ENCODE measurements at places on chromosomes 7 and 10. TPM values are rescaled to one million over a fixed set of nuclear protein-coding genes. Genes with fewer than 3 reads are reported as not detected.

Gene PAX4
- not detected for total RNA-seq

Gene TEX47
- not detected for total RNA-seq

Gene MBL2
- total RNA-seq = 0.46 TPM

Gene PRSS2
- total RNA-seq = 9.3 TPM

Gene CCM2
- 28.2 TPM for total RNA-seq

Gene NRCAM
- 85.7 TPM for total RNA-seq

Gene NKX1-2
- total RNA-seq = 2.0 TPM

Gene SFRP5
- total RNA-seq = 1.1 TPM

Gene SYT15B
- 0.11 TPM for total RNA-seq

Gene FBXL13
- 0.43 TPM for total RNA-seq

Gene PRKCQ
- total RNA-seq = 1.5 TPM

Gene ASB10
- not detected for total RNA-seq

Gene GJD4
- not detected for total RNA-seq

Gene TBXAS1
- total RNA-seq = 1.6 TPM

Gene PRKAR2B
- total RNA-seq = 0.07 TPM

Gene CPA5
- not detected for total RNA-seq

Gene DNAJC30
- 15.9 TPM for total RNA-seq

Gene TRA2A
- 132 TPM for total RNA-seq

Gene NEUROG3
- not detected for total RNA-seq

Gene CALCR
- total RNA-seq = not detected

Gene PRXL2A
- total RNA-seq = 88.6 TPM

Gene DPP6
- not detected for total RNA-seq

Gene CYP26C1
- 0.09 TPM for total RNA-seq

Gene BHLHA15
- 3.4 TPM for total RNA-seq

Gene PLXDC2
- 0.54 TPM for total RNA-seq

Gene PHYH
- 49.6 TPM for total RNA-seq

Gene HOXA9
- 14.4 TPM for total RNA-seq

Gene GAD2
- not detected for total RNA-seq

Gene PRSS37
- total RNA-seq = not detected

Gene ARHGAP22
- 13.5 TPM for total RNA-seq

Gene MYL10
- not detected for total RNA-seq

Gene ERVW-1
- total RNA-seq = 0.51 TPM

Gene PON3
- total RNA-seq = 15.0 TPM

Gene PDZD7
- total RNA-seq = 1.5 TPM

Gene ST8SIA6
- 0.16 TPM for total RNA-seq

Gene ZNF488
- 5.6 TPM for total RNA-seq

Gene LIPF
- total RNA-seq = not detected

Gene ODAD2
- not detected for total RNA-seq

Gene CYP3A4
- total RNA-seq = not detected

Gene GPR85
- not detected for total RNA-seq

Gene TMEM130
- not detected for total RNA-seq

Gene UFSP1
- 5.3 TPM for total RNA-seq

Gene ACTR3C
- 9.2 TPM for total RNA-seq

Gene CLCN1
- 1.9 TPM for total RNA-seq

Gene FGFR2
- 286 TPM for total RNA-seq

Gene NEUROD6
- not detected for total RNA-seq

Gene MKX
- 0.64 TPM for total RNA-seq

Gene IRF5
- 1.2 TPM for total RNA-seq

Gene PNLIPRP3
- total RNA-seq = not detected

Gene PRPS1L1
- total RNA-seq = not detected

Gene RHOBTB1
- 19.9 TPM for total RNA-seq

Gene GPR141
- total RNA-seq = not detected

Gene PHKG1
- total RNA-seq = 1.1 TPM

Gene CCDC201
- not detected for total RNA-seq

Gene TRIM50
- total RNA-seq = not detected

Gene PPP2R2D
- 34.4 TPM for total RNA-seq

Gene MYH16
- total RNA-seq = not detected

Gene GRID2IP
- total RNA-seq = 0.65 TPM

Data from Caco-2 (cell line).